ENCODE measurements at places on chromosomes 7 and 10. TPM values are rescaled to one million over a fixed set of nuclear protein-coding genes. Genes with fewer than 3 reads are reported as not detected.

GRCh38 chr7:55965805-55966421 lies 1.5 kb downstream of the NIPSNAP2 start:
- DNase-seq: peak; percentile 40

DNA sequence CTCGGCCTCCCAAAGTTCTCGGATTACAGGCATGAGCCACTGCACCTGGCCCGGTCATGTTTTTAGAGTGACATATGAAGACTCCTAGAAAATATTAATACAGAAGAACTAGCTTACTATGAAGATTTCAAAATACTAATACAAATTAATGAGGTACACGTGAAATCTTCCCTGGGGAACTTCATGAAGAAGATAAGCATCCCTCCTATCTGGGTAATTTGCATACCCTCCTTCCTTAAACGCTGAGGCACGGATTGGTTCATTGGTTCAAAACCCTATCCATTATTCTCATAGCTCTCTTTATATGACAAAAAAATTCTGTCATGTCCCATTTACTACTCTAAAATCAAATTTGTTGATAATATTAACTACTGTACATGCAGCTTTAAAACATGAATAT lies 224.8 kb upstream of the KLF14 start:
- no peak for DNase-seq

DNA sequence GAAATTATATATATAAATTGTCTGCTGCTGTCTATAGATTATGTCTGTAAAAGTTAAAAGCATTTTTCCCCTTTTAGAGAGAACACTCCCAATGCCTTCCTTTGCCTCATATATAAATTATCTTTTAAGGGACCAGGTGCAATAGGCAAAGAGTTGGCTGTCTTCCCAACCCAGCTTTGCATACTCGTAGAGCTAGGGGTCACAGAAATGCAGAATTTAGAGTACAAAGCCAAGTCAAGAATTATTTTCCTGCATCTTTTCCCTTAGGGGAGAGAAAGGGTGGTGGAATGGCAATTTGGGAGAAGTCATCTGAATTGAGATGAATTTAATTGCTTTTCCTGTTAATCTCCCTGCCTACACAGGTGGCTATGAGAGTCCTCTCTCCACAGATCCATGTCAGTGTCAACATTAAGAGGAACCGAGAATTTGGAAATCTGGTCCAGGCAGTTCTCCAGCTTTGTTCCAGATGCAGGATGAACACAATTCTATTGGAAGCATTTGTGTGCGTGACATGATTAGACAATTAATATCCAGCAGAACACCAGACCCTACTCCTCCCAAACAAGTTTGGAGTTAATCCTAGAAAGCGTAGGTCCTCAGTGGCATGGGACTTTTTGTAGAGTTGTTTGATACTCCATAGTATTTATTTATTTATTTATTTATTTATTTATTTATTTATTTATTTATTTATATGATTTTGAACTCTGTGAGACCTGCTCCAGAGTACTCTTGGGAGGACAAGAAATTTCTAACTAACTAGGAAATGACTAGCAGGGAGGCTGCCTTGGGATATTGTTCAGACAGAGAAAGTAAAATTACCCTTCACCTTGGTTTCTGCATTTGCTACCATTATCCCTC lies 80.3 kb upstream of the SKAP2 start:
- DNase-seq: no peak

DNA sequence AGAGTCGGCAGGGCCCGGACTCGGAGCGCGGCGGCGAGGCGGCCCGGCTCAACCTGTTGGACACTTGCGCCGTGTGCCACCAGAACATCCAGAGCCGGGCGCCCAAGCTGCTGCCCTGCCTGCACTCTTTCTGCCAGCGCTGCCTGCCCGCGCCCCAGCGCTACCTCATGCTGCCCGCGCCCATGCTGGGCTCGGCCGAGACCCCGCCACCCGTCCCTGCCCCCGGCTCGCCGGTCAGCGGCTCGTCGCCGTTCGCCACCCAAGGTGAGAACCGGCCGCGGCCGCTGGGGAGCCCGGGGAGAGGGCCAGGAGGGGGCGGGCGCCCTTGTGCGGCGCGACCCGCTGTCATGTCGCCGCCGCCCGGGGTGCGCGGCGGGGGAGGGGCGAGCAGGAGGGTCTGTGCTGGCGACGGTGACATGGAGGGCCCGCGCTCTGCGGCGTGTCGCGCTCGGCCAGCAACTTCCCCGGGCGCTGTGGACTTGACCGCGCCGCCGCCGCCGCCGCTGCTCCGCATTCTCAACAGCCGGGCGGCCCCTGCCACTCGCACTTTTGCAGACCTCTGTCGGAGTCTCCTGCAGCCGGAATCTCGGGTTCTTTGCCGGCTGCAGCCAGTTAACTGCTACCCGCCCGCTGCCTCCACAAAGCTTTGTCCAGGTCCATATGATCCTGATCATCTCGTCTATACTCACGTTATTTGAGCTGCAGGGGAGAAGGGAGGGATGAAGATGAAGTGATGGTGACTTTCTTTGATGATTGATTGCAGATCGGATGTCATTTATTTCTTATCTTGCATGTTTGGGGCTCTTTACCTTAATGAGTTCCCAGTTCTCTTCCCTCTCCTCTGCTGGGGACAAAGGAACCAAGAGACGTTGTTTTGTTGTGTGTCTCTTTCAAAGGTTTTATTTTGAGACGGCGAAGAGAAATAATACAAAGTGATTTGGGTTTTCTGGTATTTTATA lies 869 bp downstream of the TRIM24 start:
- DNase-seq: peak; percentile 62

DNA sequence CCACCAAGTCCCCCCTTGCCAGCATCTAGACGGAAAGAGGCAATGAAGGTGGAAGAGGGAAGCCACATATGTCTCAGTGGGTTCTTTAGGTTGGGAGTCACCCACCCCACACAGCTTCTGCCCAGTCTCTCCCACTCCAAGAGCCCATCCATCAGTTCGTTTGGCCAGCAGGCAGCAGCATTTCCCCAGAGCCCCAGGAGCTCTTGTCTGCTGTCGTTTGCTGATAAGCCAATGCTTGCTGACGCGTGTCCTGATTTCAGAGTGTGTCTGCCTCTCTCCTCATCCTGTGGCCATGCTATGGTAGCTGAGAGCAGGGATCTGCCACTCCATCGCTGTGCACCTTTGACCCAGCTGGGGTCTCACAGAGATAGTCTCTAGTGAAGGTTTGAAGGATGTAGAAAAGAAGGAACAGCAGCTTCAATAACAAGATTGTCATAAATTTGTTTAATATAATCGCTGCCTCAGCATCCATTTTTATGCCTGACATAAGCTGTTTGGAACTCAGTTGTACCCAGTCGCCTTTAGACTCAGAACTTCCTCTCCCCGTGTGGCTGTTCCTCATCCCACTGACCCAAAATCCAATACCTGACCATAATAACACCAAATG lies 39.4 kb upstream of the GDF10 start:
- DNase-seq: no peak

DNA sequence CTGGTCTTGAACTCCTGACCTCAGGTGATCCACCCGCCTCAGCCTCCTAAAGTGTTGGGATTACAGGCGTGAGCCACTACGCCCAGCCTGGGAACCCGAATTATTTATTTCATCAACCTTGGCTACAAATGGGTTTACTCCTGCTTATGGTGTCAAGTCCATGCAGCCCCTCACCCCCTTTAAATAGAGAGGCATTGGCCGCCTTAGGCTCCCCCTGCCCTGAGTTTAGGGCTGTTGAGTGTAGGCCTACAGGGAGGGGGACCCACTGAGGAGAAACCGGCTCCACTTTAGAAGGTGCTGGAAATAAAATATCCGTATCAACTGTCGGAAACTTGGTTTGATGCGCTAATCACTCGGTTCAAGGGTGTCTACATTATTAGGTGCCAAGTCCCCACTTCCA lies 8.7 kb upstream of the SP8 start:
- DNase-seq: no peak

GRCh38 chr10:132907821-132908620 lies 34.3 kb downstream of the CFAP46 start:
- peak; percentile 11 for DNase-seq

DNA sequence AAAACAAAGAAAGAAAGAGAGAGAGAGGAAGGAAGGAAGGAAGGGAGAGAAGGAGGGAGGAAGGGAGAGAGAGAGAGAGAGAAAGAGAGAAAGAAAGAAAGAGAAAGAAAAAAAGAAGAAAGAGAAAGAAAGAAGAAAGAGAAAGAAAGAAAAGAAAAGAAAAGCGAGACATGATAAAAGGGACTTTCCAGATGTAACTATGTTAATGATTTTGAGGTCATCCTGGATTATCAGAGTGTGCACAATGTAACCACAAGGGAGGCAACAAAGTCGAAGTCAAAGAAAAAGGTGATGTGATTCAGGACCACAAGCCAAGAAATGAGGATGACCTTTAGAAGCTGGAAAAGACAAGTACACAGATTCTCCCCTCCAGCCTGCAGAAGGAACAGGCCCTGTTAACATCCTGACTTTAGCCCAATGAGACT lies 48.9 kb upstream of the PAX2 start:
- no peak for DNase-seq

GRCh38 chr10:12445701-12446334 lies 96.5 kb downstream of the CAMK1D start:
- no peak for DNase-seq

- no peak for DNase-seq
Measured at GRCh38 chr7:51045319-51046102, 262.8 kb upstream of the GRB10 start.

DNA sequence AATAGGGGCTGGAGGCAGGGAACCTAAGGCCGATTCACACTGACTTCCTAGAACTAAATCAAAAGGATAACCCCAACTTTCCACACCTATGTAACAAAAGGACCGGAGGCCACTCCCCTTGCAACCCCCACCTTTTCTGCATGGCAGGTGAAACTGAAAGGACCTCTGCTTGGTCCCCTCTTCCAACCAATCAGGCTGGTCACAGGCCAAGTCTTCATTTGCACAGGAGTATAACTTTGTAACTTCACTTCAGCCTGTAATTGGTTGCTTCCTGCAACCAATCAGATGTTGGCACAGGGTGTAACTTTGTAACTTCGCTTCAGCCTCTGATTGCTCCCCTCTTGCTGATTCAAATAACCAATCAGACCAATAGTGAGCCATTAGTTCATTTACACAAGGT lies 190.0 kb downstream of the FAM107B start:
- DNase-seq: no peak

DNA sequence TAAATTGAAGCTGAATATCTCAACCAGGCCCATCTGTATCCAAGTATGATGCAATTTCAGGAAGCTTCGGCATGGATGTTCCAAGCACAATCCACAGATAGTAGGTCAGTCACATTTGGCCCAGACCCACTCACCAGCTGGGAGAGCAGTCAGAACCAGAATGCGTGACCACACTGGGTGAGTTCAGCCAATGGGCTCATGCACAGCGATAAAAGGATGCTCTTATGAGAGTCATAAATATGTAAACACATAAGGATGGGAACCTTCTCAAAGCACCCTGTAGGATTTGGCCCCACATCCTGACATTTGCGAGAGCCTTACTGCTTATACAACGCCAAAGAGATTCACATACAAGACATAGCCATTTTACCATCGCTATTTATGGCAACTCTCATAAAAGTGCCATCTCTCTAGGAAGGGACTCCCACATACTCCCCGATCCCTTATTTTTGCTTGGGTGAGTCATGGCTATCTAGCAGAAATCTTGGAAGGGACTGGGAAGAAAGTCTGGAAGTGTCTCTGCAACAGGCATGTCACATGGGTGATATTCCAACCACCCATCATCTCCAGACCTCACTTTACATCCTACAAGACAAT lies 3.0 kb downstream of the AFAP1L2 start:
- DNase-seq: peak; percentile 78

GRCh38 chr10:75181073-75181472 lies 29.5 kb upstream of the VDAC2 start:
- no peak for DNase-seq

- DNase-seq: no peak
Measured at GRCh38 chr10:126198681-126199080, 189.6 kb downstream of the ADAM12 start.

DNA sequence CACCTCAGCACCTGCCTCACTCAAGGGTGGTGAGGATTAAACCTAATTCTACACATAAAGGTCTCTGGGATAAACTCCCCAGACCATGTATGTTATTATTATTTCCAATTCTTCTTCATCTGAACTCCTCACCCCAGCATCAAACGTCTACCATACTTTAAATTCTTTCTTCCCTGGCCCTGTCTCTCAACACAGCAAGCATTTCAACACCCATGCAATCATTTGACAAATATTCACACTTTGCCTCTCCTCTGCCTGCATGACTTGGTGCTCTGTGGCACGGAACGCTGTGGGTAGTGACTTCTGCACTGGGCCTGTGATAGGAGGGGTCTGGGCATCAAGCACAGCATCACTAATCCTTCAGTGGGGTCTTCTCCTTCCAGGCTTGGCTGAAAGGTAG lies 490.8 kb downstream of the TNS3 start:
- no peak for DNase-seq

DNA sequence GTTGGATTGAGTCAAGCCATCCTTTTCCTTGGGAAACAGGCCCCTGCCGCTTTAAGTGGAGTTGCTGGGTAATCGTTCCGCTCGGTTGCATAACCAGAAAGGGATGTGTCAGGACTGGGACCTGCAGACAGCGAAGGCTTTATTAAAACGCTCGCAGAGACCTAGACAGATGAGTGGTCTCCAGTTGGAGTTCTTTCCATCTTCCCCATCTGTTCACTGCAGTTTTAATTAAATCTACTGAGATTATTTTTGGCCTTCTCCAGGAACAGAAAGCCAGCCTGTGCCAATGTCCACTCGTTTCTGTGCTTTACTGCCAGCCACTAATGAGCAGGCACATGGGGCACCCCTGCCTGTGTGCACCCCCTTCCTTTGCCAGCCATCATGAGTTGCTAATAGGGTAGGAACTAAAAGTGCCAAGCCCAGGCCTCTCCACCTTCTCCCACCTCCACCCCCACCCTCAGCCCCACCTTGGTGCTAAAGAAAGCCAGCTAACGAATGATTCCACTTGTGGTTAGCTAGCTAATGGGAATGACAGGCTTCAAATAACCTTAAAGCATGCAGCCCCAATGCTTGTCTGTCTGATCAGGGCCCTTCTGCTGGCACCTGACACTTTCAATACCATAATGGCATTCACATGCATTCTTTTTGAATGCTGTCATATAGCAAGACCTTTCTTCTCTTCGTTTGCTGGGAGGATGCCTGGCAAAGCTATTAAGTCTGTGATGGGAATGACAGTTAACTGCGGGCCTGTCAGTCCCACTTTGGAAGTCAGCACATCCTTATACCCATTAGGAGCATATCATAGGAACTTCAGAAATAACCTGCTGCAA lies 556.8 kb upstream of the GALNT17 start:
- no peak for DNase-seq

- no peak for DNase-seq
Measured at GRCh38 chr7:81674431-81674830, 95.4 kb downstream of the HGF start.

GRCh38 chr7:137768366-137768765 lies 78.4 kb downstream of the DGKI start:
- no peak for DNase-seq

The THAP5 gene
- total RNA-seq: 21.1 TPM

The CALHM1 gene
- not detected for total RNA-seq

The GIMAP2 gene
- 9.2 TPM for total RNA-seq

The FAM180A gene
- 2.0 TPM for total RNA-seq

The CRTAC1 gene
- 19.3 TPM for total RNA-seq

The OPN4 gene
- 0.18 TPM for total RNA-seq

The TUBAL3 gene
- 0.21 TPM for total RNA-seq

The GDF10 gene
- 0.89 TPM for total RNA-seq

The ATG9B gene
- 0.13 TPM for total RNA-seq

The MACC1 gene
- 0.06 TPM for total RNA-seq
